Astrocyte of the spinal cord (primary cell): ENCODE measurements at places on chromosomes 6 and 20.

DNA sequence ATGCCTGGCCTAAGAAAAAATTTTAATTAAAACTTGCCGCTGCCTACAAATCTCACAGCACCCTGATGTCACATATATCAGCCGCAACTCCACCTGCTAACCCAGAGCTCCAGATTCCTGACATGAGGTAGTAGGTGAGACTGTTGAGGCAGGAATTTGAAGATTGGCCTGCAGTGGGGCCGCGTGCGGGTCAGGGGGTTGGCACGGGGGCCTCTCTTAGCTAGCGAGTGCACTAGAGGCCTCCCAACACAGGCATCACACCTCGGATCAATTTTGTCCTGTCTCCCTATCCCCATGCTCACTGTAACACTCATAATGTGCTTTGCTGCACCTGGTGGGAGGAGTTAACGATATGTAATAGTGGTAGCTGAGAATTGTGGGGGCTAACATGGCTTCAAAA, 349.8 kb downstream of the CDC5L start:
- DNase-seq: no peak

DNA sequence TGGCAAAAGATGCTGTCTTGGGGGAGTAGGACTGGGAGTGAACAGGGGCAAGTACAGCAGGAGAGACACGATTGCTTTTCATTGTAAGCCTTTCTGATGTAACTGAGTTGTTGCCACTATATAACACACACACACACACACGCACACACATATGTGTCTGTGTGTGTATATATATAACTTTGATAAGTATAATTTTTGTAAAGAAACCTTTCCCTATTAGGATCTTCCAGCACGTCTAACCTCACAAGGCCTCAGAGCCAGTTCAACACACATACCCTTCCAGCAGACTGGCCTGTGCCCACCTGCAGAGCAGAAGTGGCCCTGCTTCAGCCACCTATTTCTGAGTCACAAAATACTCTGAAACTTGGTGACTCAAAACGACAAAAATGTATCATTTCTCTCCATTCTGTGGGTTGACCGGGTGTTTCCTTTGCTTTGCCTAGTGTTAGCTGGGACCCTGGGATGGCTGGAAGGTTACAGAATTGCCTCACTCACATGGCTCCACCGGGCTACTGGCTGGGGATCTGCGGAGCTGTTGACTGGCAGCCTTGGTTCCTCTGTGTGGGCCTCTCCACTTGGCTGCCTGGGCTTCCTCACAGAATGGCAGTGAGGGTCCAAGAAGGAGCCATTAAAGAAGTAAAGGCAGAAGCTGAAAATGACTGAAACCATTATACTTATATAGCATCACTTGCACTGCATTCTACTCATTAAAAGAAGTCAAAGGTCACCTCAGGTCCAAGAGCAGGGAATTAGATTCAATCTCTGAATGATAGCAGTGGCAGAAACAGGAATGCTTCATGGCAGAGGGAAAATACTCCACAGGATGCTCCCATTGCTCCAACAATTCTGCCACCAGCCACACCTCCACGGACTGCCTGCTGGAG, 126.4 kb downstream of the BANF2 start:
- peak; percentile 38 for DNase-seq

GRCh38 chr6:24524805-24525204, 30.0 kb downstream of the ALDH5A1 start:
- DNase-seq: peak; percentile 59

DNA sequence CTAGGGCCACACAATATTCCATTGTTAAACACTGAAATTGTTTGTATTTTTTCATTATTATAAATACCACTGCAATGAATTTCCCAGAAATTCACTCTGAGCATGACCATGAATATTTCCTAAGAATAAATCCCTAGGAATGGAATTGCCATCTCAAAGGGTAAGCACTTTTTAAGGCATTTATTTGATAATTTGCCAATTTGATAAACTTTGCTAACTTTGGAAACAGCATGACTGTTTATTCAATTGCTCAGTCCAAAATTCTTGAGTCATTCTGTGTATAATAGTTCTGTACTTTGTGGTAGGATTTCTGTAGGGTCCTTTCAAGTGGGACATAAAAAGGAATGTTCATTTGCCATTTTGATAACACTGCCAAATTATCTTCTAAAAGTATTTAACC, 44.2 kb upstream of the TOX2 start:
- peak; percentile 22 for DNase-seq

DNA sequence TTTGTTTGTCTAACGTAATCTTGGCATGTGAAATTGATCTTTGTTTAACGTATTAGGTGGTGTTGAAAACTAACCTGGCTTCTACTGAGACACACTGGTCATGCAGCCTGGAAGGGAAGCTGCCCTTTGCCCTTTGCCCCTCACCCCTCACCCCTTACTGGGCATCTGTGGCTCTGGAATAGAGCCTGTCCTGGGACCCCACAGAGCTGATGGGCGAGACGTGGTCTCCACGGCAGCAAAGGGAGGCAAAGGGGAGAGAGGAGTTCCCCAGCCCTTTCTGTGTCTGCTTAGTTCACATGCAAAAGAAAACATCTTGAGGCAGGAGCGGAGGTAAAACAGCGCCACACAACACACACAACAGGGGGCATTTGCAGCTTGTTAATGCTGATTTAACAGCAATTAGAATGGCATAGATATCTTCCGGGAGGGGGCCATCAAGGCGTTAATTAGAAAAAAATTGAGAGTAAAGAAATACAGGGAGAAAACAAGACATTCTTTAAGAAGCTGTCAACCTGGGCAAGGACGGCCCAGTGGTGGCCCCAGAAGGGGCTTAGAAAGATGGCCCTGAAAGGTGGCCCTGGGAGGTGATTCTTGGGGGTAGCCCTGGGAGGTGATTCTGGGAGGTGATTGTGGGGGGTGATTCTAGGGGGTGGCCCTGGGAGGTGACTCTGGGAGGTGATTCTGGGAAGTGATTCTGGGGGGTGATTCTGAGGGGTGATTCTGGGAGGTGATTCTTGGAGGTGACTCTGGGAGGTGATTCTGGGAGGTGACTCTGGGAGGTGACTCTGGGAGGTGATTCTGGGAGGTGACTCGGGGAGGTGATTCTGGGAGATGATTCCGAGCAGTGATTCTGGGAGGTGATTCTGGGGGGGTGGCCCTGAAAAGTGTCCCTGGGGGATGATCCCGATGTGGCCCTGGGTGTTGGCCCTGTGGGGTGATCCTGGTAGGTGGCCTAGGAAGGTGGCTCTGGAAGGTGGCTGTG, 44.5 kb upstream of the DACT2 start:
- DNase-seq: no peak

DNA sequence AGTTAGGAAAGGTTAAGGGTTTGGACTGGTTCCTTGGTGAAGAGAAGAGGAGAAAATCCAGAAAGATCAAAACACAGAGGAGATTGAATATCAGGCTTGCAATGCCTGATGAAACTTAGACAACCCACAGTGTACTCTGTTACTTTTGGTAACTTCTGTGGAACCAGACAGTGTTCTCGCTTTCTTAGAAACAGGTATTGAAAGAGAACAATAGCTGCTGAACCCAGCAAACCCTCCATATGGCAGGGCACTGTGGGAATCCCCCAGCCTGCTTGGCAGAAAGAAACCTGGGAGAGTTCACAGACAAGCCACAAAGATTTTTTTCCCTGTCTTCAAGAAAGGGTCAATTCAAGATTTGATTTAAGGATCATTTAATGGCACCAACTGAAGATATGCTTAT, 342.8 kb downstream of the FOXA2 start:
- no peak for DNase-seq

GRCh38 chr6:13554929-13555333, 19.5 kb upstream of the SIRT5 start:
- peak; percentile 24 for DNase-seq

DNA sequence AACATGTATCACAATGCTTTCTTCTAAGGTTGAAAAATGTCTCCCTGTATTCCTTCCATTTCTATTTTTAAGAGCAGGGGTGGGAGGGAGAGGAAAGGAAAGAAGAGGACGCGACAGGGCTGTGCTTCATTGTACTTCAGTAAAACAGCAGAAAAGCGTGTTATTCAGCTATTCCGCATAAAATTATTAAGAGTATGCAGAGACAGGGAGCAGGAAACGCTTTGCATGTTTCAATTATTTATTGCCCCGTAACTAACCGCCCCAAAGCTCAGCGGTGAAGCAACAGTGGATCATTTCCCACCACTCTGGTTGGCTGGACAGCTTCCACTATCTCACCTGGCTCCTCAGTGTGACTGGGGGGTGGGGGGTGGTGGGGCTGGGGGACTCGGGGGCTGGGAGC, 188.9 kb downstream of the TTLL2 start:
- no peak for DNase-seq

GRCh38 chr6:45447005-45447404, 69.3 kb upstream of the SUPT3H start:
- DNase-seq: no peak

GRCh38 chr20:63847237-63848002, 13.9 kb upstream of the ABHD16B start:
- no peak for DNase-seq

DNA sequence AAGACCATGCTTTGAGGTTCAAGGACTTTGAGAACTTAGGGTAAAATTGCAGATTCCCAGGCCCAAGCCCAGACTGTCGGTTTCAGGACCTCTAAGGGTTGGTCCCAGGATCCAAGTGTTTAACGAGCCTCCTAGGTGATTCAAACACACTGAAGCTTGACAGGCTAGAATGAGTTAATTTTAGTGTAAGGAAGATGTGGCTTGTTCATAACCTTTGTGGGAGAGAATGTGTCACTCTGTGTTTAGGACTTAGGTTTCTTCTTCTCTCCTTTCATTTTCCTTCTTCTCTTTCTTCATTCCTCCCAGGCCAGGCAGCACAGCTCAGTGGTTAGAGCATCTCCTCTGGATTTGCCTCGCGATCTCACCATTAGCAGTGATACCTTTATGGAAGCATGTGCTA, 104.8 kb upstream of the KCNG1 start:
- no peak for DNase-seq

DNA sequence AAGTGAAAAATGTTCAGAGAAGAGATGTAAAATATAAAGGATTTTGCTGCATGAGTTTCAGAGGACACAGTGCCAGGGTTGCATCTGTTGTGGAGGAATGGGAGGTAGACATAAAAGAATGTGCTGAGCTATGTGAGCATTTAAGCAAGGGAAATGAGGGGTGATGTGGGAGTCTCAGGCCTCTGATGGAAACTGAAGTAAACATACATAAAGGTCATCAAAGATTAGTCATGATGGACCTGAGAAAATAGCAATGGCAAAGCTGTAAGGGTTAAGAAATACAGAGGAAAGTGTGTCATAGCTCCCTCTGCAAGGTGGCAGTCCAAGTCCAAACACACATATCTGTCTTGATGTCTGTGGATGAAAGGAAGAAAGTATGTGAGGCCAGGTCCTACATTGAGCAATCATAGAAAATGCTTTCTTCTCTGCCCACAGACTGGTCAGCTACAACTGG, 306.6 kb upstream of the ECI2 start:
- DNase-seq: no peak
